Ureter (tissue), 1 donor: ENCODE measurements at places on chromosomes 6 and 20. TPM values are rescaled to one million over a fixed set of nuclear protein-coding genes. Genes with fewer than 3 reads are reported as not detected.
A peak's percentile ranks its signal among the peaks of the same experiment; 100 is the strongest.

DNA sequence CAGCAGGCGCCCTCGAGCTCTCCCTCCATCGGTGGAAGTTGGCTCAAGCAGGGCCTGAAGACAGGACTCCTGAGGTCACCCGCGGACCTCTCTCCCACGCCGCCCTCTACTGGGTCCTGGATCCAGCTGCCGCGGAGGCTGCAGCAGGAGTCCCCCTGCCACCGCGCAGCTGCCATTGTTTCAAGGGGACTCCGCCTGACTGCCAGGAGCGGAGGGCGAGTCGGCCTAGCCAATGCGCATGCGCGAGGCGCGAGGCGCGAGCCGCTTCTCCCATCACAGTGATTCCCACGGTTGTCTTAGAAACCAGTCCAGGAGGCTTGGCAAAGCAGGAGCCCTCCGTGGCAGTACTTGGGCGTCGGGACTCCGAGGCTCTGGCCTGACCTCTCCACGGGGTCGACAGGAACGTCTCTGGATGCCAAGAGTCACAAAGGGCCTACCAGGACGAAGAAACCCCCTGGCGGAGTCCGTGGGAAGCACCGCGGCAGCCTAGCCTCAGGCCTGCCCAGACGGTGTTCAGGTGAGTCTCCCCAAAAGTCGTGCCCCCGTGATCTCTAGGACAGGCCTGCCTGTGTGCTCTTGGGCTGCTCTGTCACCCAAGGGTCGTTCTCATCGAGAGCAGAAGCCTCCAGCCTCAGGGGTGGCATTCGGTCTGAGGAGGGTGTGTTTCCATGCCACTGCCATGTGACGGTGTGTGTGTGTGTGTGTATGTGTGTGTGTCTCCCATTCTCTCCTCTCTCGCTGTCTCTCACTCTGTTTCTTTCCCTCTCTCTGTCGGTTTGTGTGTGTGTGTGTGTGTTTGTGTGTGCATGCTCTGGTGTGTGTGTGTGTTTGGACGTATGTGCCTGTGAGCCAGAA, 290.6 kb upstream of the ZNF337 start:
- no peak for DNase-seq

GRCh38 chr20:19909725-19910124, 107.4 kb upstream of the NAA20 start:
- no peak for DNase-seq

- DNase-seq = no peak
These were observed 126.2 kb upstream of the RNF24 start for GRCh38 chr20:4141291-4142240.

- DNase-seq = no peak
These were observed 12.1 kb downstream of the CEP85L start for GRCh38 chr6:118639054-118639964.

- DNase-seq = no peak
These were observed 67.8 kb upstream of the LTV1 start for GRCh38 chr6:143775336-143775735.

GRCh38 chr6:39892490-39893129, 41.7 kb downstream of the MOCS1 start:
- peak; percentile 66 for DNase-seq

- DNase-seq = no peak
These were observed 189.7 kb upstream of the PMEPA1 start for GRCh38 chr20:57899554-57899953.

DNA sequence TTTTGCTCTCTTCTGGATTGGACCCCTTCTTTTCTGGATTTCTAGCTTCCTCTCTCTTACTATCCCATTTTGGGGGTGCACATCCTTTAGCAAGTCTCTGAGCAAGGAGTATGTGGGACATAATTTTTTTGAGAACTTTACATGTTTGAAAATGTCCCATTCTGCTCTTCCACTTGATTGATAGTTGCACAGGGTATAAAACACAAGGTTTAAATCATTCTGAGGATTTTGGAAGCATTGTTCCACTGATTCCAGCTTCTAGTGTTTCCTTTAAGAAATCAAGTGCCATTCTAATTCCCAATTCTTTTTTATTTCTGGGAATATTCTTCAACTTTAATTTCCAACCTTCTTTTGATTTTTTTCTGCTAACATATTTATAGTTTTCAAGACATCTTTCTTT, 60.7 kb downstream of the APCDD1L start:
- no peak for DNase-seq

DNA sequence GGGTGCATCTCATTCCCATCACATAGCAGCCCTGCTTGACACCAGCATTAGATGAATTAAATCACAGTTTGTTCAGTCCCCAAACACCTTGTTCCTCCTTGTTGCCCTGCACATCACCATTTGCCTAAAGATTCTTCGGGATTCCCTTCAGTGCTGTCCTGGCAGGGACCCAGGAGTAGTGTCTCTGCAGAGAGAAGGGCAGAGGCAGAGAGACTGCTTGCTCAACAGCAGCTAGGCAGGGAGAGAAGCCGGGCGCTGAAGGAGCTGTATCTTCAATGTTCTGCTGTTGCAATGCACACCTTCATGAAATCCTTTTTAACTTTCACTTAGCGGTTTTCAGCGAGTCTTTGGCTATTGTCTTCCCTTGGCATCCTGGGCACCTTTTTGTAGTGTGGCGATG, 362.9 kb downstream of the FARS2 start:
- no peak for DNase-seq

GRCh38 chr20:3632311-3633004, 30.7 kb downstream of the GFRA4 start:
- no peak for DNase-seq

DNA sequence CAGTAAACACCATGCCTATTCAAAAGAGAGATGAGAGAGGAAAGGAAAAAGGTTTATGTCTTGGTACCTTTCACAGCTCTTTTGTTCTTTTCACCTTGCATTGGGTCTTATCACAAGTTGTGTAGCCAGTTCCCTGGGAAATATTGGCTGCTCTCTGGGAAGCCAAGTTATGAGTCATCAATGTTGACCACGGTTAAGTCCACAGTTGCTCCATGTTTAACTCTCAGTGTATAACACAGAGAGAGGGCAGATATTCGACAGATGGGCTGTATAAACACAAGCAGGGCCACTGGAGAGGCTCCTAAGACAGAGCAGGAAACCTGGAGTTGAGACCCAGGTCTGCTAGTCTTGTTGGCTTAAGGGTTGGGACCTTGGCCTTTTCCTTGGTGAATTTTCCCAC, 718.6 kb downstream of the QKI start:
- no peak for DNase-seq

GRCh38 chr6:136782021-136782770, 10.1 kb downstream of the MAP3K5 start:
- no peak for DNase-seq

- DNase-seq = no peak
These were observed 220.7 kb upstream of the AGPAT4 start for GRCh38 chr6:161494566-161494965.

DNA sequence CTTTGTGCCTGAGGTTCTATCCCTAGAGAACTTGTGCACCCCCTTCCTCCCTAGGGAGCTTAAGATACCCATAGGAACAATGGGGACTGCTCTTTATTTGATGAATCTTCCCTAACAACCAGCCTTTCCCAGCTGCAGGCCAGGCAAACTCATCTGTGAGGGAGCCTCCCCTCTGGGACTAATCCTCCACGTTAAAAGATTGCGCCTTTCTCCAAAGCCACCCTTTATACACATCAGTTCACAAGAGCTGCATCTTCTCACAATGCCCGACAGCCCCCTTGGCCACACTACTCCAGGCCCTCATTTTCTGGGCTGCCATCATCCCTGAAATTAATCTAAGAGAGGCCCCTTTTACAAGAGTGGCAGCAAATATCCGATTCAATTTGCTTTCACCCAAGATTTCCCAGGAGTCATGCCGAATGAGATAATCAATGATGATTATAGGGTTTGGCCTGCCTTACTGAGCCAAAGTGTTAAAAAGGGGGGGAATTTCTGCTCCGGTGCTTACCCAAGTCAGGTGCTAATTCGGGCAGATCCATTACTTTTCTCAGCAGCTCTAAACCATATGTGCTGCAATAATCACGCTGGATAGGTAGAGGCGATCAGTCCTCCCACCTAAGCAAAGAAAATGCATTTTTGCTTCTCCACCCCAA, 336.5 kb downstream of the KIF16B start:
- no peak for DNase-seq

DNA sequence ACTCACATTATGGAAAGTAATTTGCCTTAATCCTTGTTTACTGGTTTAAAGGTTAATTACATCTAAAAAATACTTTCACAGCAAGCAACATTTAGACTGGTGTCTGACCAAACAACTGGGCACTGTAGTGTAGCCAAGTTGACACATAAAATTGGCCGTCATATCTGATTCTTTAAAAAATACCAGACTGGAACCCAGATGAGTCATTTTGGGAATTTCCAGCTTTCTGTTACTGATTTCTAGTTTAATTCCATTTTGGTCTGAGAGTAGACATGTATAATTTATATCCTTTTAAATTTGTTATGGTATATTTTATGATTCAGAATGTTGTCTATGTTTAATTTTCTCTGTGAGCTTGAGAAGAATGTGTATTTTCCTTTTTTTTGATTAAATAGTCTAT, 44.1 kb downstream of the SCP2D1 start:
- DNase-seq = no peak

GRCh38 chr6:166675736-166676135, 48.7 kb upstream of the RPS6KA2 start:
- no peak for DNase-seq

DNA sequence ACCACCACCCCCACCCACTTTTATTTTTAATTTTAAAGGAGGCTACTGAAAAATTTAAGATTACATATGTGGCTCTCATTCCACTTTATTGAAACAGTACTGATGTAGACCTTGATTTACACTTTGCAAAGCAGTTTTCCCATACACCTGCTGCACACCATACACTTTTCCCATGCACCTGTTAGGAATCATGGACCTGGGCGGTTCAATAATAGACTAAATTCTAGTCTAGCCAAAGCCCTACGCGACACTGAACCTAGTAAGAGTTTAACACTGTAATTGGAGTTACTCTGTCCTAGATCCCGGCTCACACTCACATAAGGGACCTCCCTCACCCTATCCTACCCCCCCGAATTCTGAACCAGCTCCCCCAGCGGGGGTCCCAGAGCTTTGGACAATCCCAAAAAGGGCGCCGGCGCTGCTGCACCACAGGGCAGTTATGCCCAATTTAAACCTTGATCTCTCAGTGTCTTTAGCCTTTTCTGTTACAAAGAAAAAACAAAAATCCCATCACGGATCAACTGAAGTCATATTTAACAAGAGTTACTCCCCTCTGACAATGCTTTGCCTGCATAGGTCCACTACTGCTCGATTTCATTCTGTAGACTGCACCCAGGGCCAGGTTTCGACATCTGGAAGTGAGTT, 2.4 kb upstream of the GCLC start:
- DNase-seq = no peak

- DNase-seq = no peak
These were observed 27.1 kb upstream of the ELOVL5 start for GRCh38 chr6:53375847-53376246.

DNA sequence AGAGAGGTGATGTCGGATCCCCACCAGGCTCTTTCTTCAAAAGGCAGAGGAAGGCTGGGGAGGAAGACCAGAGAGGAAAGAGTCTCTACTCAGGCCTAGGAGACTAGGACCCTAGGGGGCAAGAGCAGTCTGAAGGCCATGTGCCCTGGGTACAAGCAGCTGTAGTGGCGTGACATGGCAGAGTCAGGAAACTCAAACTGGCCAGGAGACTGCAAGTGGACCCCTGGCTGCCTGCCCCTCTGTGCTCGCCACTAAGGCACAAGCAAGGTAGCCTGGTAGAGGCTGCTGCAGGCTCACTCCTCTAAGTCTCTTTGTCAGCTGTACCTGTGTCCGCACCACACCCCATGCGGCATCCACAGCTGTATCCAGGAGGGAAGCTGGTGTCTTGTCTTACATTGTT, 19.9 kb downstream of the CST9L start:
- no peak for DNase-seq

GRCh38 chr20:1813101-1813529, 82.1 kb upstream of the SIRPA start:
- peak; percentile 77 for DNase-seq

- DNase-seq = no peak
These were observed 140.5 kb downstream of the TFAP2B start for GRCh38 chr6:50959081-50959641.

- no peak for DNase-seq
These were observed 91.2 kb downstream of the RALGAPA2 start for GRCh38 chr20:20621195-20621594.

- no peak for DNase-seq
These were observed 2.6 kb downstream of the MGME1 start for GRCh38 chr20:17971300-17972013.

DNA sequence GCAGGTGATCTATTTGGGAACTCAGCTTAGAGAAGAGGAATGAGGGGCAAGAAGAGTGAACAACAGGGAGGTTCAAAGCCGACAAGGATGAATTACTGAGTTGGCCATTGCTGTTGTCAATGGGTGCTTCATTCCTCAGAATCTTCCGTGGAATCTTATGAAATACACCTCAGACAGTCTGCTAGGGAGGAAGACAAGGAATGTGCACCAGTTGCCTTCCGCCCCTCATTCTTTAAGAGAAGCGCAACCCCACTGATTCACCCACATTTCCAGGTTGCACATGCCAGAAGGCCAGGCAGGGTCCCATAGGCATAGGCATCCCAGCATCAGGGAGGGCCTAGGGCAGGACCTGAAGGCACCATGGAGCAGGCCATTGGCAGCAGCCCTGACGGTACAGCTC, 127.5 kb upstream of the TNFAIP3 start:
- no peak for DNase-seq

- no peak for DNase-seq
These were observed 35.9 kb upstream of the MDFI start for GRCh38 chr6:41602422-41602743.

DNA sequence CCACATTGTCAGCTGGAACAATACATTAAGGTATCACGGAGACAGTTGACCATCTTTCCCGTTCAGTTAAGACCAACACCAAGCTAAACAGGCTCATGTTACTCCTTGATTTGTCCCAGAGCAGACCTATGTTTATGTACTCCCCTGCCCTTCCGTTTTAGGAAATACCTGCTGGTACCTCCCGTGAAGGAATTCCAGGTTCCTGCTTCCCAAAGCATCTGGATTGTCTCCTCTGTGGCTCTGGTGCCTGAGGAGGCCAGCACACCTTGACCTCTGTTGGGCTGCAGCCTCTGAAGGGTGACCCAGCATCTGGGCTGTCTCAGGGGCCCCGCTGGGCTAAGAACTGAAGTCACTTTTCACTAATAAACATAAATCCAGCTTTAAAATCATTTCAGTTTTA, 647.8 kb upstream of the MARCKS start:
- no peak for DNase-seq

GRCh38 chr6:93799226-93799625, 379.9 kb upstream of the EPHA7 start:
- DNase-seq = no peak

The SMOC2 gene
- 26.1 TPM for total RNA-seq

The HCRTR2 gene
- not detected for total RNA-seq

The ADGRF5 gene
- total RNA-seq = 25.9 TPM

The PPIL1 gene
- 39.1 TPM for total RNA-seq

The C2 gene
- total RNA-seq = 17.1 TPM

The ZBTB24 gene
- 13.3 TPM for total RNA-seq

The FIG4 gene
- 22.7 TPM for total RNA-seq

The RPRD1B gene
- total RNA-seq = 61.3 TPM

The GGTLC1 gene
- not detected for total RNA-seq

The PNLDC1 gene
- total RNA-seq = not detected

The FAM209B gene
- total RNA-seq = not detected

The NAPB gene
- 14.6 TPM for total RNA-seq

The SLC17A3 gene
- total RNA-seq = not detected

The NR2E1 gene
- total RNA-seq = 0.18 TPM

The CST1 gene
- not detected for total RNA-seq

The CAPN11 gene
- 2.1 TPM for total RNA-seq

The SYCP2L gene
- total RNA-seq = 0.26 TPM

The CSE1L gene
- total RNA-seq = 62.3 TPM

The CLVS2 gene
- total RNA-seq = 0.18 TPM
